ENCODE measurements at places on chromosomes 6 and 20.

DNA sequence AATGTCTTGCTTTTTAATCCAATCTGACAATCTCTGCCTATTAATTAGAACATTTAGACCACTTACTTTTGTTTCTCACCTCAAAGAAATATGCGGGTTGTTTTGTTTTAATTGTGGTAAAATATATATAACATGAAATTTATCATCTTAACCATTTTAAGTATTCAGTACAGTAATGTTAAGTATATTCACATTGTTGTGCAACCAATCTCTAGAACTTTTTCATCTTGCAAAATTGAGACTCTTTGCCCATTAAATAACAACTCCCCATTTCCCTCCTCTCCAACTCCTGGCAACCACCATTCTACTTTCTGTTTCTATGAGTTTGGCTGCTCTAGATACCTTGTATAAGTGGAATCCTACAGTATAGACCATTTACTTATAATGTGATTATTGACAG, 13.8 kb upstream of the TCP11 start:
- no peak for DNase-seq

DNA sequence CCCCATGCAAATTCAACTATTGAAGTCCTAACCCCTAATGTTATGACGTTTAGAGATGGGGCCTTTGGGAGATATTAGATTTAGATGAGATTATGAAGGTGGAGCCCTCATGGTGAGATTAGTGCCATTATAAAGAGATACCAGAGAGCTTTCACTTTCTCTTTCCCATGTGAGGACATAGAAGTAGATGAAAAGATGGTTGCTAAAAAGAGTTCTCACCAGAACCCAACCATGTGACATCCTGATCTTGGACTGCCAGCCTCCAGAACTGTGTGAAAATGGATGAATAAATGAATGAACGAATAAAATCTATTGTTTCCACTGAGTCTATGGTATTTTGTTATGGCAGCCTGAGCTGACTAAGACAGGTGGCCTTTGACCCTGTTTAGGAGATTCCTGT, 50.6 kb upstream of the FBXO30 start:
- DNase-seq, result peak; percentile 25

- DNase-seq, result peak; percentile 57
These were observed 21.0 kb downstream of the SRSF3 start for GRCh38 chr6:36615018-36615761.

- DNase-seq, result no peak
These were observed 243.6 kb downstream of the TFAP2B start for GRCh38 chr6:51062166-51062722.

GRCh38 chr6:40249935-40250334, 315.7 kb upstream of the MOCS1 start:
- no peak for DNase-seq

DNA sequence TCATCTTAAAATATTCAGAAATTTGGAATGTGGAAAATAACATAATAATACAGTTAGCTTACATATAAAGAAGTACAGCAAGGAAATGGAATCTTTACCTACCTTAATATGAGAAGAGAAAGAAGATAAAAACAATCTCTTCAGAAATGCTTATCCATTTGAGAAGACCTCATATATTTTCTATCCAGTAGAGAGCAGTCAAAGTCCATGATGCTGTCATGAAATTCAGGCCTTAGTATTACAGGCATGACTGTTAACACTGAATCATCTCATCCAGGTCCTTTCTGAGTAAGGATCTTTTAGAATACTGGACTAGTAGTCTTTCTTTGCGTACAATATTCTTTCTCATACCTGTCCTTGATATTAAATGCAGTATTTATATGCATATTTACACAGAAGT, 713.4 kb downstream of the CD109 start:
- no peak for DNase-seq

GRCh38 chr6:149318581-149319286, 1.2 kb downstream of the TAB2 start:
- DNase-seq, result peak; percentile 66

DNA sequence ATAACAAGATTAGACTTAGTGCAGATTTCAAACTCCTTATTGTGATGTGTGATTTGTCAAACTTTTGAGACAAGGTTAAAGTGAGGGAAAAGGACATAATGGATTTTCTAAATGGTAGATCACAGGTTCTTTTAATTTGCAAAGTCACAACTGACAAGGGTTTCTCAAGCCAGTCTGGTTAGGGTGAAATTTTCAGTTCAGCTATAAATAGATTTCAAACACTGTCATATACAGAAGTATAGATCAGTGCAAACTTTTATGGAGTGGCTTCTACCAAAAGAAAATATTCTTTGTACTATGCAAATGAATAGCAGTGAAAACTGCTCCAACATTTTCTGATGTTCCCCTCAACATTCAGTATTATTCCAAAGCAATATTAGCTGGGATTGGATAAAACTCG, 337.1 kb upstream of the MAN1A1 start:
- DNase-seq, result no peak

DNA sequence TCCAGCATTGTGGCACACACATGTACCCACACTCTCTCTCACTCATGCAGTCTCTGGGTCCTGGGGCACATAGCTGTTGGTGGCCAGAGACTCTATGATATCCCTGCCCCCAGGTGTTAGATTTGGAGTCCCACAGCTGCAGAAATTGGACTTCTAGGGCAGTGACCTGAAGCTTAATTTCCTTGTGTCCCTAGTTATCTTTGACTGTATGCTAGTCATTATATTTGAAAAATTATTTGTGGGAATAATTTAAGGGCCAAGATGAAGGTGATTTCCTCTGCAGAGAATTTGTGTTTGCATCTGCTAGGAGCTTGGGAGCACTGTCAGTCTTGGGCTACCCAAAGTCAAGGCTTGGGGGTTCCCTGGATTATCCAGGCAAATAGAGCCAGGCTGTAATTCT, 50.1 kb downstream of the ZBTB9 start:
- DNase-seq, result no peak

- no peak for DNase-seq
These were observed 803 bp downstream of the MICB start for GRCh38 chr6:31498748-31499147.

DNA sequence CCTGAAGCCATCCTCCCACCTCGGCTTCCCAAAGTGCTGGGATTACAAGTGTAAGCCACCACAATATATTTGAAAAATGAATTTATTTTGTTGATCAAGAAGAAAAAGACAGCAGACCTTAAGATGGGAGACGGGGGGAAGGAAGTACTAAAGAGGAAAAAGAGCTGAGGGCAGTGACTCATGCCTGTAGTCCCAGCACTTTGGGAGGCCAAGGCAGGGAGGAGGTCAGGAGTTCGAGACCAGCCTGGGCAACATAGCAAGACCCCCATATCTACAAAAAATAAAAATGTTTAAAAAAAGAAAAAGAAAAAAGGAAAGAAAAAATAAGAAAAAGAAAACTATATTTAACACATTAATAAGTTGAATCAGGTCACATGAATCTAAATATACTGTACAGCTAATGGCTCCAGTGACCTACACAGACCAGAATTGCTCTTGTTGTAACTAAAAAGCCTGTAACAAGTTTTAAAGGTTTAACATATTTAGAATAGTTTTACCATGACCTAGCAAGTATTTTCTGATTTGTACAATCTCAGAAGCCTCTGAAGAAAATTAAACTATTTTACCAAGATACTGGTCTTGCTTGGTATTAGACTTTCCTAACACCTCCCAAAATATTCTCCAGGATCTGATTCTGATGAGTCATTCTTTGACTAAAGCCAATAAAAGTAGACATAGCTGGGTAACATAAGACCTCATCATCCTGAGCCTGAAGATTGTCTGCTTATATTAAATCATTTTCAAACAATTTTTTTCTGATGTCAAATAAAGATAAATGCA, 4.3 kb upstream of the AKIRIN2 start:
- DNase-seq, result no peak

DNA sequence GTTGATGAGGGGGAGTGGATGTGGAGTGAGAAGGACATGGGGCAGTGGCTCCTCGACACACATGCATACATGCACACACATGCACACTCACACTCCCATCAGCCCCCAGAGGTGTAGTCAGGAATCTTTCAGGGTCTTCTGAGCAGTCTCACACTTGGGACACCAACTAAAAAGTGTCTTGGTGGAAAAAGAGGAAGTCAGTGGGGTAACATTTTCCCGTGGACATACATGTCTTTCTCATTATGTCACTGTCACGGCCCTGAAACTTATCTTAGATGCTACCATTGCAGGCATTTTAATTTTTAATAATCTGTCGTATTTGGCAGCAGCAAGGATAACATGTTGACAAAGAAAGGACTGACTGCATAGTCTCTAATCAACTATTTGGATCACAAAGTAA, 261.1 kb downstream of the ADGRG6 start:
- DNase-seq, result no peak

DNA sequence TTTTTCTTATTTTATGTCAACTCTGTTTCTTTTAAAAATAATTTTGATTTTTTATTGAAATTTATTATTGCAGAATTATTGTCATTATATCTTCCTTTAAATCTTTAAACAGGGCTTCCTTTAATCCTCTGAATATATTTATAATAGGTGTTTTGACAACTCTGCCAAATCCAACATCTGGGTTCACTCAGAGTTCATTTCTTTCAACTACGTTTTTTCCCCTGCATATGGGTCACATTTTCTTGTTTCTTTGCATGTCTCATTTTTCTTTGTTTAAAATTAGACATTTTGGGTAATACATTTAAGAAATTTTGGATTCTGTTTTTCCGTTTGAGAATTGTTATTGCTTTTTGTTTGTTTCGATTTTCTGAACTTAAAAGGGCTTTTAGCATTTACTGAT, 655.1 kb upstream of the CITED2 start:
- DNase-seq, result no peak

DNA sequence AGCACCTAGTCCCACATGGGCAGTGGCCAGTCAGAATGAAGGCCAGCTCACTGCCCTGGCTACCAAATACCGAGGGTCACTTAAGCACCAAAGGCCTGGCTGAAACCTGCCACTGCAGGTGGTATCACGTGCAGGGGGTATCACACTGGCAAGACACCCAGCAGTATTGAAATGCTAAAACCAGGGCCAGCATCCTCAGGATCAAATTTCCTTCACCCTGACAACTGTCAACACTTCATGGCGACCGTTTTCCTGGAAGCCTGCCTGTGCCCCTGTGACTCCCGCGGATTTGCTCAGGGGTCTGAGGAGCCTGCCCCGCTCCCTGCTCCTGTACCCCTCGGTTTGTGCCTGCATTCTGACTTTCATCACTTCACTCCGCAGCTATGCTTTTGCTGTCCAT, 151.1 kb downstream of the TTLL2 start:
- DNase-seq, result no peak

- DNase-seq, result no peak
These were observed 22.6 kb upstream of the SH3BGRL2 start for GRCh38 chr6:79608334-79609224.

GRCh38 chr6:23154159-23154558, 584.8 kb downstream of the HDGFL1 start:
- DNase-seq, result no peak

DNA sequence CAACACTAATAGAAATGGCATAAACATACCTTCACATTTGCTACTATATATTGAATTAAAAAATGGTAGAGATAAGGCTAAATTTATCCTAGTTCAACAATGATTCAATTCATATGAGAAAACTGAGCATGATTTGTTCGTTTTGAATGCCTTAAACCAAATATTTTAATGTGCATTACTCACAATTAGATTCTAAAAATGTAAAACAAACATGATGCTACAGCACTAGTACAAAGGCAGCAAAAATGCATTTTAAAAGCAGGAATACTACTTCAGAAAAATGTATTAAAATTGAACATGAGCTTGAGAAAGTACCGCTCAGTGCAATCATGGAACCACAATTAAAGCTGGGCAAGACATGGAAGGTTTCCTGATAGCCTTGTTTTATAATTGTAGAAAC, 195.3 kb downstream of the KCNQ5 start:
- DNase-seq, result no peak

GRCh38 chr6:109768485-109768884, 77.4 kb downstream of the FIG4 start:
- no peak for DNase-seq

GRCh38 chr6:11929241-11929835, 82.8 kb upstream of the HIVEP1 start:
- DNase-seq, result no peak

DNA sequence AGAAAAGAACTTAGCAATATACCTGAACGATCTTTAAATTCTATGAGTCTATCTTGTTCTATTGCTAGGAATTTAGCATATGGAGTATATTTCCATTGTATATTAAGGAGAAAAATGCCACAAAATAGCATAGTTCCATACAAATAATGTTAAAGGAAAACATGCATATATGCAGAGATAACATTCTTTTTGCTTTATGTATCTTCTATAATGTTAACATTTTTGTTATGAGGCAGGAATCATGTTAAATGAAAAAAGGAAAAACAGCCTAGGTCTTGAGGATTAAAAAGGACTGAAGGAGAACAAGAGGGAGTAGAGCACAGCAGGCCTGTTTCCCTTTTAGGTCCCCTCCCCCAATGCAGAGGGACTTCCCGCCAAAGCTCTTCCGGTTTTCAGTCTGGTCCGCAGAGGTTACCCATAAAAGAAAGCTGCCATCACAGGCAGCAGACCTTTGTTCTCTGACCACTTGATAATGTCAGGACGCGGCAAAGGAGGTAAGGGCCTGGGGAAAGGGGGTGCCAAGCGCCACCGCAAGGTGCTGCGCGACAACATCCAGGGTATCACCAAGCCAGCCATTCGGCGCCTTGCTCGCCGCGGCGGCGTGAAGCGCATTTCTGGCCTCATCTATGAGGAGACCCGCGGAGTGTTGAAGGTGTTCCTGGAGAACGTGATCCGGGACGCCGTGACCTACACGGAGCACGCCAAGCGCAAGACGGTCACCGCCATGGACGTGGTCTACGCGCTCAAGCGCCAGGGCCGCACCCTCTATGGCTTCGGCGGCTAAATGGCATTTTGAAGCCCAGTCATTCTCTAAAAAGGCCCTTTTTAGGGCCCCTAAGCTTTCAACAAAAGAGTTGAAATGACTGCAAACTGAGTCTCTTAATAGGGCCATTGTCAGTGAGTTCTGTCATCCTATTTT, 108.4 kb upstream of the PRSS16 start:
- DNase-seq, result peak; percentile 73

GRCh38 chr20:6668546-6668945, 98.9 kb upstream of the BMP2 start:
- DNase-seq, result no peak

DNA sequence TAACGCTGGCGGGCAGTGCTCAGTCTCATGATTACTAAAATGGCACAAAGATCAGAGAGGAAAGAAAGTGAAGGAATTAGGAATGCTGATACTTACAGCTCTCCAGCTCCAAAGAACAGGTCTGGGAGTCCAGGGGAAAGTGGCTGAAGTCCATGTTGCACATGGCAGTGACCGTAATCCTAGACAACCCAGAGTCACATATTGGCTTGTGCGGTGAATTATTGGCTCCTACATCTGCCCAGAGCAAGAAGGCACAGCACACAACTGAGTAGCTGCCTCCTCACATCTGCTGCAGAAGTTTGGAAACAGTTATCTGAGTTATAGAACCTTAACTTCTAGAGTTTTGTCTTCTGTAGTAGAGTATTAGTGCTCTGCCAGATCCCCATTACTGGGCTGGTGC, 47.2 kb downstream of the GABRR2 start:
- no peak for DNase-seq

- peak; percentile 28 for DNase-seq
These were observed 143.9 kb downstream of the BCAS1 start for GRCh38 chr20:53926428-53927028.

Data from CD4-positive, alpha-beta T cell treated with Interleukin-15 for 4 hours (primary cell).